ENCODE measurements at places on chromosomes 5 and 9.

GRCh38 chr9:133803028-133803585, 65.0 kb upstream of the SARDH start:
- DNase-seq, result peak; percentile 15

DNA sequence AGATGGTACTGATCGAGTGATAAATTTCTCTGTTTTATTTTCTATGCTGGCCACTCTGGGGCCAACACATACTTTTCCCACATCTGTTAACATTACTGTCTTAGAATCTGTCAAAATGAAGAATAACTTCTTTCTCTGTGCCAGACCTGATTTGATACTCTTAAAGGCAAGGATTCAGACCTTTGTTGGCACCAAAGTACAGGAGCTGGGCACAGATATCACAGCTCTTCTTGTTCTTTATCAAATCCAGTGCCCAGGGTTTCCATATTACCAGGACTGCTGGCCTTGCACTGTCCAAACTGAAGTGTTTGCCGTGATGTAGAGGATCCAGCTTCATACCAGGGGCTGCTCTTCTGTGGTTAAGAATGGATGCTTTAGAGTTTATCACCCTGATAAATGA, 20.9 kb downstream of the ZNF474 start:
- DNase-seq, result no peak

DNA sequence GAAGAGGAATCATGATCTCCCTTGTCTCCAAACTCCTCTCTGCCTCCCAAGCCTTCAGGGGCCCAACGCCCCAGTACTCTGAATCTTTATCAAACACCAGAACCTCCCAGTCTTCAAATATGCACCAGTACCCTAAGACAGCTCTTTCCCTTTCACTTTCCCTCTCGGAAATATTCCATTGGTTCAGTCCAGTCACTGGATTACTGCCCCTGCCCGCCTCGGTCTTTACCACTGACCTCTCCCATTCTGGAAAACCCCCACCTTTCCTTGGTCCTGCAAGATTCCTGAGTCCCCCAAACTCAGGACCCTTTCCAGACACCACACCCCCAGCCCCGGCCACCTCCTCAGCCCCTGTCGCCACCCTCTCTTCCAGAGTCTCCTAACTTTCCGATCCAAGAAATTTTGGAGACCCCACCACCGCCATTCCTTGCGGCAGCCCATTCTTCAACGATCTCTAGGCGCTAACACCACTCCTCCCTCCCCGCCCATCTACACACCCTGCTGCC, 674 bp downstream of the C5orf15 start:
- DNase-seq, result peak; percentile 54

GRCh38 chr5:24496268-24496667, 148.5 kb downstream of the CDH10 start:
- DNase-seq, result no peak

GRCh38 chr5:115875447-115875846, 33.7 kb downstream of the AP3S1 start:
- no peak for DNase-seq

DNA sequence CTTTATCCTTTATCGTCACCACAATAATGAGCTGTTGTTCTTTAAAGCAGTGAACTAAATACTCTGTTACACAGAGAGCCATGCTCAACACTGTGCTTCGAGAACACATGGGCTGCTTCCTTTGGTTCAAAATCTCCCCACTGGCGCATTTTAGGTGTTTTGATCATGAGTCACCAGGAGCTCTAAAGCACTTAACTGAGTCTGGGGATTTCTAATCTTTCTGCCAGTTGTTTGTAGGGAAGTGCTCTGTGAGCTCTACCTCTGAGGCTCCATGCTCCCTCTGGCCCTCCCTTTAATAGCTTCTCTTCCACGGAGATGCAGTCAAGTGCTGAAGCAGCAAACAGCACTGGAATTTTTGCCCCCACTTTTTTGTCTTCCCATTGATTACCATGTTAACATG, 17.0 kb downstream of the ERAP2 start:
- peak; percentile 96 for DNase-seq

DNA sequence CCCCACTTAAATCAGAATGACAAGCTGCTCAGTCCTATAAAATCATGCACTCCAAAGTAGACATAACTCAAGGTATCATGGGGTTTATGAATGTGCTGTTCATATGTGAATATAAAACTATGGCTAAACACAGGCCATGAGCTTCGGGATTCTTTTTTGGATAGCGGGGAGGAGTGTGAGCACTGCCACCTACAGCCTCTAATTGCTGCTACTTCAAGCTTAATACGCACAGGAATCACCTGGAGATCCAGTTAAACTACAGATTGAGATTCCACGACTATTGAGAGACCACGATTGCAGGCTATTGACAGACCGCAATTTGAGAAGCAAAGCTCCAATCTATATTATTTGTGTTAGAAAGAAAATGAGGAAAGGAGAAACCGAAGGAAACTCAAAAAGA, 231.6 kb downstream of the MCTP1 start:
- DNase-seq, result no peak

All from renal cortical epithelial cell (primary cell).